ENCODE measurements at places on chromosomes 11 and 22.

- DNase-seq: no peak
Measured at GRCh38 chr11:30326906-30327305, 4.0 kb downstream of the ARL14EP start.

GRCh38 chr11:118901494-118902335, 18.0 kb downstream of the CXCR5 start:
- no peak for DNase-seq

GRCh38 chr22:17977371-17977770, 47.0 kb downstream of the MICAL3 start:
- no peak for DNase-seq

DNA sequence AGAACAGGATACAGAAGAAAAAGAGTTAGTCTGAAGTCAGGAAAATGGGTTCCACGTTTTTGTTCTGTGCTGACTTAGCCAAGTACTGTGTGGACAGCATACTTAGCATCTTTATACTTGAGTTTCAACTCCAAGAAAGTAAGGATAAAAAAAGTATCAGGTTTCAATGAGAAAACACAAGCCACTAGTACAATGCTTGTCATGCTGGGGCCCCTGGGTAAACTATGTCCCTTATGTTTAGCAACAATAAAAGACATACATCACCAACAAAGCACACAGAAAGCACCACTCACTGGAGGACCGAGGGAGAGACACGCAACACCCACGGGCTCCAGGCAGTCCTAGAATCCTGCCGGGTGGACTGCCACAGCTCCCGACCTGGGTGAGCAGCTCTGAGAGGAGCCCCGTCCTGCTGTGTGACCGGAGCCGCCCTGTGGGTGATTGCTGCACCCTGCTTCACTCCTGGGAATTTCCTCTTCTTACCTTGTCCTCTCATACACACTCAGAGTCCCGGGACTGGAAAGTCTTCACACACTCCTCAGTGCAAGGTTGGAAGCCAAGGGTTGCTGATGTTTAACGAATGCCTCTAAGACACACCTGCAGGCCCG, 890.5 kb downstream of the BRD1 start:
- DNase-seq: no peak

GRCh38 chr11:82995754-82996398, 75.8 kb downstream of the RAB30 start:
- DNase-seq: no peak

All from effector memory CD4-positive, alpha-beta T cell (primary cell).